ENCODE measurements at places on chromosomes 2 and 18. TPM values are rescaled to one million over a fixed set of nuclear protein-coding genes. Genes with fewer than 3 reads are reported as not detected.

DNA sequence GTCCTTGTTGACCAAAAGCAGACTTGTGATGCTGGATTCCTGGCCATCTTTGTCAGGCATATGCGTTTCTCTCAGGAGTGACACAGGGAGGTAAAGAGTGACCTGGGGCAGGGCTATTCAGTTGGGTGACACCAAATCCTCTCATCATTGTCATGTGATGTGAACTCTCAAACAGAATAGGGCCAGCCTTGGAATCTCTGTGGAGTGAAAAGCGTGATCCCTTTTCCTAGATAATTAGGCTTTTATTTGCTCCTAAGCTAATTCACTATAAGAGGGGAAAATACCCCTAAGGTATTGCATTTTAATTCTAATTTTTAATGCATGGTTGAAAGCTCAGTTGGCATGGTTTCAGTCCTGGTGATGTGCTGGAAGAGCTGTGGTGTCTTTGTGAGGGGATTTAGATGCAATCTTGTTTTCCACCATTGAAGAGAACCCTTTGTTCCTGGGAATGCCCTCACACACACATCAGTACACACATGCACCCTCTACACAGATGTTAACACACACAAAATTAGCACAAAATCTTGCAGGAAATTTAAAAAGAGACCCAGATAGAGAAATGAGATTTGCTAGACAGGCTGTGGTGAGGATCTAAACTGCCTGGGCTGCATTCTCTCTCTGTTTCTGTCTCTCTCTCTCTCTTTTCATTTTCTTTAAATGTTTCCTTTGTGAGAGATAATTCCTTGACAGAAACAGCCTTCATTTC, 349.9 kb downstream of the TSN start:
- no peak overlapping the region for H3K4me3 ChIP-seq
- no peak overlapping the region for H3K27ac ChIP-seq
- H3K27me3 ChIP-seq: no peaks in the 10 kb centered on the region

Gene PRKAG3
- total RNA-seq: not detected

DNA sequence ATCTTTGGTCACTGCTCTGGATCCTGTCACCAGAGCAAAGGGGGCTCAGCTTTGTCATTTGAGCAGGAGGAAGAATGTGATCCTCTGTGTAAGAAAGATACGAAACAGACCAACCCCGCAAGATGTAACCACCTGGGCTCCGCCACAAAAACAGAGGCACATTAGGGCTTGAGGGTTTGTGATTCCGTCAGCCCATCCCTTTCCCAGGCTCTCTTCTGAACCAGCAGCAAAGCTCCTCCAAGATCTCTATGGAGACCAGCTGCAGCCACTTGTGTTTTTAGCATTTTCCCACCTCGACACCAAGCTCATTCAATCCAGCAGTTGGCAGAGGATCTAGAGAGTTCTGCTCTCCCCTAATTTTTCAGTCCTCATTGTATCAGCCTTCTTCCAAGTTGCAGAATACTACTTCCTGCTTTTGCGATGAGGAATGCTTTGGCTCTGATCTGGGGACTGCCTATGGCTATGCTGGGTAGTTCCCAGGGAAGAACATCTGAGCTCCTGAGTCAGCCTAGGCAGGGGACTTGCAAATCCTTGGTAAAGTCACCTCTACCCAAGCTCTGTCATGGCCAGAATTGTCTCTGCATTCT, 139.6 kb upstream of the RAB12 start:
- no peaks in the 10 kb centered on the region for H3K4me1 ChIP-seq
- no peak overlapping the region for H3K27ac ChIP-seq
- DNase-seq: no peak
- H3K27me3 ChIP-seq: no peaks in the 10 kb centered on the region
- no peak overlapping the region for H3K4me3 ChIP-seq

Gene REG1B
- not detected for total RNA-seq

Gene ROCK2
- total RNA-seq: 74.8 TPM

Gene XIRP2
- total RNA-seq: not detected

- H3K4me3 ChIP-seq: no peak overlapping the region
- H3K4me1 ChIP-seq: no peaks in the 10 kb centered on the region
- no peaks in the 10 kb centered on the region for H3K36me3 ChIP-seq
- no peak for DNase-seq
- no peaks in the 10 kb centered on the region for H3K27me3 ChIP-seq
These were observed 35.3 kb downstream of the KCNF1 start for GRCh38 chr2:10947005-10947440.

DNA sequence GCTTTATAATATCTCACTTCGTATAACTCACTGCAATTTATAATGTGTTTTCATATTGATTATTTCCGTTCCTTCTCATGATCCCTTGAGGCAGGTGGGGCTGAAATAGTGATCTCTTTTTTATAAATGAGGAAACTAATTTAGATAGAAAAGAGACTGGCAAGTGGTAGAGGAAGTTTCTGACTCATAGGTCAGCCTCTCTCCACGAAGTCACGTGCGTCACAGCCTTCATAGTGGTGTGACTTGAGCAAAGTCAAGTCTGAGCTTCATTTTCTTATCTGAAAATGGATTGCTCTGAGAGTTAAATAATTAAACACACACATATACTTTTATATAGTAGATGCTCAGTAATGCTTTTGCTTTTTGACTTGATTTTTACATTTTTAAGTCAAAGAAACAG, 19.9 kb downstream of the ABCG5 start:
- H3K27ac ChIP-seq: no peak overlapping the region
- H3K4me3 ChIP-seq: no peak overlapping the region
- H3K4me1 ChIP-seq: no peaks in the 10 kb centered on the region
- DNase-seq: no peak
- H3K27me3 ChIP-seq: peaks cover 7% of the 10 kb centered on the region

- no peak overlapping the region for H3K4me3 ChIP-seq
- H3K36me3 ChIP-seq: no peaks in the 10 kb centered on the region
- no peak for DNase-seq
- H3K4me1 ChIP-seq: no peaks in the 10 kb centered on the region
- no peak overlapping the region for H3K27ac ChIP-seq
- no peaks in the 10 kb centered on the region for H3K27me3 ChIP-seq
These were observed 28.3 kb downstream of the STPG4 start for GRCh38 chr2:47126783-47127182.

DNA sequence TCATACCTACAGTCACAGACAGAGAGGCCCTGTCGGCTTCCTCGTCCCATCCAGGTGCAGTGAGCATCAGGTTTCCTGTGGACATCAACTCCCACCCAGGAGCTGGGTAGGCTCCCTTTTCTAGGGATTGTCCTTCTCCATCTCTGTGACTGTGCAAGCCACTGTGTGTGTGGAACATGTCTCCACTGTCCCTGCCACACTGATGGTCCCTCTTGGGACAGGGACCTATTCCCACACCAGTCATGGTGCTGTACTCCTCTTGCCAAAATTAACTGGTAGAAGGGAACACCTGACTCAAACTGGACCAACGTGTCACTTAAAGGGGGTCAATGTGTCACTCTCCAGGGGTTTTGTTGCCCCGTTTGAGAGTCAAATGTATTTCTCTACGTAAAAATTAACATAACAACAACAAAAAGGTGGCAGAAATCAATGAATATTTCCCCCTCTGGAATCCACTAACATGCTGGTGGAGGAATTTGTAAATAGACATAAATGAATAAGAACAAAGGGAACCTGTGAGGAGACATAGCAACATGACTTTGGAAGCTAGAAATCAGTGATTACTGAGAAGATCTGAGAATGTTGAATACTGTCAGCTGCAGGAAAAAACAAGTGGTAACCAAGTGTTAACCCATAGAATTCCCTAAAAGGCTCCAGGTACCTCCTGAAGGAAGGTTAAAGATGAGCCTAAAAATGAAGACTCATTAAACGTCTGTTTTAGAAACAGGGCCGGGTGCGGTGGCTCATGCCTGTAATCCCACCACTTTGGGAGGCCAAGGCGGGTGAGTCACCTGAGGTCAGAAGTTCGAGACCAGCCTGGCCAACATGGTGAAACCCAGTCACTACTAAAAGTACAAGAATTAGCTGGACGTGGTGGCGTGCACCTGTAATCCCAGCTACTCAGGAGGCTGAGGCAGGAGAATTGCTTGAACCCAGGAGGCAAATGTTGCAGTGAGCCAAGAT, 40.4 kb downstream of the SH2D6 start:
- no peaks in the 10 kb centered on the region for H3K36me3 ChIP-seq
- no peak overlapping the region for H3K4me3 ChIP-seq
- no peak overlapping the region for H3K27ac ChIP-seq
- no peaks in the 10 kb centered on the region for H3K27me3 ChIP-seq

Gene MAPRE2
- 30.8 TPM for total RNA-seq

GRCh38 chr2:25664183-25664964, 9.0 kb downstream of the DTNB start:
- no peaks in the 10 kb centered on the region for H3K27me3 ChIP-seq
- H3K4me1 ChIP-seq: no peaks in the 10 kb centered on the region
- H3K4me3 ChIP-seq: no peak overlapping the region
- H3K36me3 ChIP-seq: no peaks in the 10 kb centered on the region
- H3K27ac ChIP-seq: no peak overlapping the region

DNA sequence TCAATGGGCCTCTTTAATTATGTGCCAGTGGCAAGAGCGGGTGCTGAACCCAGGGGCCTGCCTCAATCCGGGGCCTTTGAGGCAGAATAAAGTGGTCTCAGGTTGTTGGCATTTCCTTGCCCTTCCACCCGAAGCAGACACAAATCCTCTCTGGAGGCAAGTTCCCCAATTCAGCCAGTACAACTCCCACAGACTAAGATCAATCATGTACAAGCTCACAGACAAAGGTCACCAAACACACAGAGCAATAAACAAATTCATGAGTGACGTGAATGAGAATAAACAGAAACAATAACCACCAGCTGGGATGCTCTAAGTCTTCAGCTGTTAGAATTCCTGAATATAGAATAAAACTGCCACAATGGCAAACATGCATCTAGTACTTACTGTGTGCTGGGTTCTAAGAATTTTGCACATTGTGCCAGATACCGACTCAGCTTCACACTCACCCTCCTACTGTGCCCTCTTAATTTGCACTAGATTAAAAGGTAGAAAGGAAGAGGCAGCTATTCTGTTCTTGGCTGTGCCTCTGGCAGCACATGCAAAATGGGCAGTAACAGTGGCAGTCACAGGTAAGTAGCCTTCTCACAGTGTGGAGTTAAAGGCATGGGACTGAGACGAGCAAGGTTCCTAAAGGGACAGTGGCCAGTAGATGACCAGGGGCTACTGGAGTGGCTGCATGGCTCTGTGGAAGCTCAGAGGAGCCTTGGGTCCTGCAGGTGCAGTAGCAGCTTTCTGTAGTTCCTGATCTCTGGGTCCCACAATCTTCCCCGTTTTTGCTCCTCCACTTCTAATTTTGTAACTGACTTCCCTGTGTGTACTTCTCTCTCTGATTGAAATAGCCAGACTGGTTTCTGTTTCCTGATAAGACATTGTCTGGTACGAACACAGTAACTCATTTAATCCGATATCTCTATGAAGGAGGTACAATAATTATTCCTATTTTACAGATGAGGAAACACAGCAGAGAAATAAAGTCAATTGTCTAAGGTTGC, 34.6 kb upstream of the IL1B start:
- DNase-seq: no peak
- H3K36me3 ChIP-seq: no peaks in the 10 kb centered on the region
- no peaks in the 10 kb centered on the region for H3K4me1 ChIP-seq
- H3K27me3 ChIP-seq: no peaks in the 10 kb centered on the region

DNA sequence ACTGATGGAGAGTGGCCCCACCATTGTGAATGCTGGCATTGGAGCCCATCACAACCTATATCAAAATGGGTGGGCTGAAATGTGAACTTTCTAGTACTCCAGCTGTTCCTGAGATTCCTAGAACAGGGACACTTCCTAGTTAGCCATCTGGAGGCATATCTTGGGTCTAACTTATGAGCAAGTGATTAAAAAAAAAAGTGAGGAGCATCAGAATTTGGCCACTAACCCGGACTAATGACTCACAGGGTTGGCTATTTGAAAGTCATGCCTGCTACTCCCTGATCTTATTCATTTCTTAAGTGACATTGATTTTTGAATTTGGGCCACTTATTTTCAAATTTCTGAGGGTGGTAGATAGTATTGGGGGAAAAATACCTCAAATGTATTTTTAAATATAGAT, 216.6 kb downstream of the HRH4 start:
- H3K27me3 ChIP-seq: no peaks in the 10 kb centered on the region
- DNase-seq: no peak
- no peaks in the 10 kb centered on the region for H3K36me3 ChIP-seq
- H3K4me1 ChIP-seq: no peaks in the 10 kb centered on the region

Gene CFAP210
- not detected for total RNA-seq

Gene KIF5C
- 7.6 TPM for total RNA-seq

DNA sequence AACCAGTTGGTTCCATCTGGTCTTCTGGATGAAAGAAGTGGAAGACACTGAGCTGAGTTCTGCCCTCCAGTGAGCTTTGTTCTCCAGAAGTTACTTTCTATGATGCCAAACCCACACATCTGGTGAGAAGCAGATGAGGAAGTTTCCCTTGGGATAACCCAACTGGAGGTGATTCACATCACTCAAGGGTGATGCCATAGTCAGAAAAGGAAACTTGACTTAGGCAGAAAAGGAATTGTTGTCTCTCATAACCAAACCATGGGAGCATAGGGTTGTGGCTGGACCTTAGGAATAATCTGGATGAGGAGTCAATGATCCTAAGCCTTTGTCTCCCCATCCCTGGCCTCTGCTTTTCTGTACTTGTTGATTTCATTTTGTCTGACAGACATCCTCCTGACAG, 43.7 kb downstream of the CDC42EP3 start:
- DNase-seq: no peak
- no peak overlapping the region for H3K4me3 ChIP-seq
- H3K36me3 ChIP-seq: no peaks in the 10 kb centered on the region

Gene LINC00305
- total RNA-seq: not detected

GRCh38 chr2:118833716-118834439, 13.6 kb downstream of the EN1 start:
- no peak overlapping the region for H3K27ac ChIP-seq
- H3K4me3 ChIP-seq: no peak overlapping the region
- peaks cover 24% of the 10 kb centered on the region for H3K4me1 ChIP-seq
- DNase-seq: no peak
- H3K27me3 ChIP-seq: peaks cover 72% of the 10 kb centered on the region

- no peak overlapping the region for H3K4me3 ChIP-seq
- H3K27me3 ChIP-seq: no peaks in the 10 kb centered on the region
- H3K36me3 ChIP-seq: no peaks in the 10 kb centered on the region
These were observed 87.6 kb downstream of the MAIP1 start for GRCh38 chr2:200042944-200043343.

GRCh38 chr2:85718885-85719492, 24.8 kb downstream of the GNLY start:
- no peaks in the 10 kb centered on the region for H3K36me3 ChIP-seq
- no peak overlapping the region for H3K4me3 ChIP-seq
- no peak overlapping the region for H3K27ac ChIP-seq
